ENCODE measurements at places on chromosomes 3 and 15.

DNA sequence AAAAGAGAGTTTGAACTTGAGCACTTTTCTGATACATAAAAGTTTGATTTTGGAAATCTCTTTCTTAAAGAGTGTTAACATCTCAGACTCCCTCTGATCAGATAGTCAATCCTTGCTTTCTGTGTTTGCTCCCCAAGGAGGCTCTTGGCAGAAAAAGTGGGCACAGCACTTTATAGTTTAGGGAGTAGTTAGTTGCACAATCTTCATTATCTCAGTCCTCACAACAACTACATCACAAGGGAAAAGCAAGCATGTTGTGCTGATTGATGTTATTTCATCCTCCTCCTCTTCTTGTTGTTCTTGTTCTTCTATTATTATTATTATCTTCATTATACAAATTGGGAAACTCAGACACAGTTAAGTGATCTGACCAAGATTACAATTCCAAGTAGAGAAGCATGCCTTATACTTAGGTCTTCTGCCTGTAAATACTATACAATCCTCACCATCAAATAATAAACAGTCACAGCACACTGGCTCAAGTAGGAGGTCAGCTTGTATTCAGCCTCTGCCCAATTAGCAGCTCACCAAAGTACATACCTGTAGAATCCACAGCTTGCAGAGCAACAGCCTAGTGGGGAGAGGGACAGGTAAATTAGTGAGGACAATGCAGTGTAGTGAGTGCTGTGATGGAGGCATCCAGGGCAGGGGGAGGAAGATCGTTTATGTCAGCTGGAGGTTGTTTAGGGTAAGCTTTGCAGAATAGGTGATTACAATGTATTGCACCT, 304.1 kb upstream of the MME start:
- DNase-seq = no peak

DNA sequence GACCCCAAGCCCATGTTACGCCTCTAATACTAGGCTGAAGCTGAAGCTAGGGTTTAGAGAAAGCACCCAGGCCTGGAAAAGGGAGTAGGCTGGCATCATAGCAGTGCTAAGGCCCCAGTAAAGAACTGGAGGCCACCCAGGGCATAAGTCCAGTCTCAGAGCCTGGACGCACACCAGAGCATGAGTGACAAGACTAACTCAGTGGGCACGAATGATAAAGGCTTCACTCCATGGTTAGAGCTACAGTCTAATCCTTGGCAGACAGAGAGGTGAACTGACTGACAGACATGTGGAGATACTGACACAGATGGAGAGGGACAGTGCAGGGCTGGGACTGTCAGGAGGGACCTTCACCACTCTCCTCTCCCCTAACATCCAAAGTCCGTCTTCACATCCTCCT, 139.8 kb downstream of the KCNMB2 start:
- DNase-seq = no peak

- DNase-seq = no peak
Measured at GRCh38 chr15:59178151-59178695, 28.4 kb upstream of the LDHAL6B start.

DNA sequence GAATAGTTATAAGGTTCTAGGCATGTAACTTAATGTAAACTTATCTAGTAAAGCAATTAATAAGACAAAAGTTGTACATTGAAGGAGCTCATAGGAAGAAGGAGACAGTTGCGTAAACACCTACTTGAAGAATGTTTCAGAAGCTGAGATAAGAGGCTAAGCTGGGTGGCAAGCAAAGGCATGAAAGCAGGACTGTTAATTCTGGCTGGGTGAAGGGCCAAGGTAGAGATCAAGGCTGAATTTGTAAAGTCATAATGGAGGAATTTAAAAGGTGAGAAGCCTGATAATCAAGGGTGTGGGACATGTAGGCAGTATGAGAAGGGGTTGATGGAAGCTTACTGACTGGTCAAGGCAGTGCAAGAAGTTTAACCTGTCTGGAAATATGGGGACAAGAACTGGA, 80.4 kb upstream of the TGFBR2 start:
- no peak for DNase-seq

GRCh38 chr3:113764698-113765097, 17.9 kb downstream of the ATP6V1A start:
- no peak for DNase-seq

DNA sequence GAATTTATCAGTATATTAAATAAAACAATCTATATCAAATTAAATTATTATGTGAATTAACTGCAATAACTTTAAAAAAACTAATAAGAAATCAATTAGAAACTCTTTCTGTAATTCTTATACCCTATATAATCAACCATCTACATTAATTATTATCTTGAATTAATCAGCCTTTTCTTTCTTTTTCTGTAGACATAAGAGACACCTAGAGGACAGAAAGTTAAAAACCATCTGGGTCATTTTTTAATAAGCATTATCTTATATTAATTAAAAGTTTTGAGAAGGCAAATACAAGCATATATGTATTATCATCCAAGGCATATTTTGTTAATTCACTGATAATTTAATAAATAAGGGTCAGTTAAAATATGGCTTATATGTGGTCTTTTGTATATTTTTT, 24.2 kb upstream of the SLC25A26 start:
- DNase-seq = no peak

DNA sequence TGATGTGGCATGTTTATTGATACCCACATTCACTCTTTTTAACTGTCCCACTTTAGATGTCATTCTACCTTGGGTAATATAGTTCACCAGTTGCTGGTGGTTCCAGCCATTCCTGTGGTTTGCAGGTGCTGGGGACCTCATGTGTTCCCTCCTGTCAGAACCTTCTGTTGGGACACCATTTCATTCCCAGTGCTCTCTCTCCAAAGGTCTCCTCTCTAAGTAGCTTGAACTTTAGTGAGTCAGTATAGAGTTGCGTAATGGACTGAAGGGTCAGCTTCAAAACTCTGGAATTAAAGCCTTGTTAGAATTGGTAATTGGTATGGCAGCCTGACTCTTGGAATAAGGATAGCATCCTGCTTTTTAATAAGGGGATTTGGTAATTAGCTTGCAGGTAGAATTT, 108.5 kb downstream of the PLCL2 start:
- no peak for DNase-seq

DNA sequence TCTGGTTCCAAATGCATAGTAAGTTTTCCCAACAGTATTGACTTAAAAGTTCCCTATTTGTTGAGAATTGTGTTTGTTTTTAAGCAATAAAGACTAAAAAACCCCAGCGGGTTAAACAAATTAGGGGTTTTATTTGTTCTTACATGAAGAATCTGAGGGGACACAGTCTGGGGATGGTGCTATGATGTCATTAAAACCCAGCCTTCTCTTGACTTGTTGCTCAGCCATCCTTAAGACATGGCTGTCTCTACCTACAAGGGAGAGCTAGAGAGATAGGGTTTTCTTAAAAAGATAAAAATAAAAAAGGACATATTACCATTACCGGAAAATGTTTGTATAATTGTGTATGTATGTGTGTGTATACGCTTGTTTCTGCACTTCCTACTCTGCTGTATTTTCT, 11.7 kb upstream of the ARL14 start:
- DNase-seq = no peak

Data from spleen (tissue), 13 donors.